ENCODE measurements at places on chromosomes 11 and 22.

GRCh38 chr11:16799890-16800289, 61.4 kb downstream of the C11orf58 start:
- no peak for DNase-seq

GRCh38 chr22:27512283-27512761, 289.2 kb downstream of the MN1 start:
- DNase-seq: no peak

- no peak for DNase-seq
Observed at GRCh38 chr11:22677153-22677903, 10.9 kb downstream of the GAS2 start.

DNA sequence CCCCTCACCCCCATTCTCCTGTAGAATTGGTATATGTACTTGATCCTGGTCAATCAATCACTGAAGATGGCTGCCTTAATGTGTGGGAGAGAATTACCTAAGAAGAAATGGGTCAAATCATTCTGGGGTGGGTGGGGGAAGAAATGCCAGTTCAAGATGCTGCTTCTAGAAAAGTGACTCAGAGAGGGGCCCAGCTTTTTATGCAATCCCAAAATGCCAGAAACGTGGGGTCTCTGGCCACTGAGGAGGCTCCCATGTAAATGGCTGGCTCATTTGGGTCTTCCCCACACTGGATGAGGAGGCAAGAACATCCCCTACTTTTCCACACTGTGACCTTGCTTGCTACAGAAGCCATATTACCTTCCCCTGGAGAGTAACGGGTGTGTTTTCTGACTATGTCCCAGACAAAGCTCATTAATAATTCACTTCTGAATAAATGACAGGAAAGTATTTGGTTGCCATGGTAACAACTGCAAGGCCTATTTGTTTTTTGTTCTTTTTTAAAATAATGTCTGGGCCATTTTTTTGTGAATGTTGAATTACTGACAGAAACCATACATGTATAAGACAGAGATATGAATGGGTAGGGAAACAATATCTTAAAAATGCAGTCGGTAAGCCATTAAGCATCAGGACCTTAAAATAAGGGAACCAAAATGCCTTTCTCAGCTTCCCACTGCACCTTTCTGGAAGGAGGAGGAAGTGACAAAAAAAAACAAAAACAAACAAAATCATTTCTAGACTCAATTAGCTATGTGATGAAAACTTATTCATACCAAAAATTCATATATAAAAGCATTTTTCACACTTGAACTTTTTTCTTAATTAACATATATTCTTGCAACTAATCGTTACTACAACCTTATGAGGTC, 32.0 kb downstream of the SLC1A2 start:
- DNase-seq: no peak

GRCh38 chr11:110184456-110184855, 91.3 kb downstream of the ZC3H12C start:
- DNase-seq: no peak
